ENCODE measurements at places on chromosomes 16 and 17. TPM values are rescaled to one million over a fixed set of nuclear protein-coding genes. Genes with fewer than 3 reads are reported as not detected.

The ZACN gene
- total RNA-seq = 0.16 TPM

The TNFRSF13B gene
- not detected for total RNA-seq

The PRSS36 gene
- 0.70 TPM for total RNA-seq

The COASY gene
- total RNA-seq = 129 TPM

The VMO1 gene
- 0.96 TPM for total RNA-seq

The AHSP gene
- not detected for total RNA-seq

The PLK1 gene
- total RNA-seq = 186 TPM

The SMARCD2 gene
- total RNA-seq = 59.7 TPM

The CMTM3 gene
- total RNA-seq = 82.0 TPM

The SAT2 gene
- total RNA-seq = 85.4 TPM

The KRTAP4-12 gene
- total RNA-seq = not detected

The KRTAP1-5 gene
- not detected for total RNA-seq

The SARM1 gene
- total RNA-seq = 6.5 TPM

The ASIC2 gene
- total RNA-seq = 2.2 TPM

The ERN1 gene
- total RNA-seq = 3.5 TPM

The CPHXL2 gene
- total RNA-seq = not detected

The GFAP gene
- 0.73 TPM for total RNA-seq

The HCRT gene
- 0.25 TPM for total RNA-seq

The DHRS13 gene
- 7.2 TPM for total RNA-seq

The KRTAP1-1 gene
- not detected for total RNA-seq

The RANBP10 gene
- total RNA-seq = 10.2 TPM

The TEKT1 gene
- total RNA-seq = not detected

The MYO15A gene
- 0.58 TPM for total RNA-seq

The PHKG2 gene
- 23.3 TPM for total RNA-seq

The SLC4A1 gene
- not detected for total RNA-seq

The JMJD8 gene
- 85.3 TPM for total RNA-seq

The C16orf89 gene
- total RNA-seq = not detected

The KRT34 gene
- 0.32 TPM for total RNA-seq

The KNOP1 gene
- 43.4 TPM for total RNA-seq

The DRC7 gene
- total RNA-seq = 0.06 TPM

The CDH11 gene
- 0.14 TPM for total RNA-seq

The FOXO3B gene
- 3.0 TPM for total RNA-seq

The KRT24 gene
- total RNA-seq = not detected

The LDHD gene
- 0.74 TPM for total RNA-seq

Data from A549 treated with CORT108297 at 1 μM for 4 hours (cell line).